ENCODE measurements at places on chromosomes 2 and 18.

DNA sequence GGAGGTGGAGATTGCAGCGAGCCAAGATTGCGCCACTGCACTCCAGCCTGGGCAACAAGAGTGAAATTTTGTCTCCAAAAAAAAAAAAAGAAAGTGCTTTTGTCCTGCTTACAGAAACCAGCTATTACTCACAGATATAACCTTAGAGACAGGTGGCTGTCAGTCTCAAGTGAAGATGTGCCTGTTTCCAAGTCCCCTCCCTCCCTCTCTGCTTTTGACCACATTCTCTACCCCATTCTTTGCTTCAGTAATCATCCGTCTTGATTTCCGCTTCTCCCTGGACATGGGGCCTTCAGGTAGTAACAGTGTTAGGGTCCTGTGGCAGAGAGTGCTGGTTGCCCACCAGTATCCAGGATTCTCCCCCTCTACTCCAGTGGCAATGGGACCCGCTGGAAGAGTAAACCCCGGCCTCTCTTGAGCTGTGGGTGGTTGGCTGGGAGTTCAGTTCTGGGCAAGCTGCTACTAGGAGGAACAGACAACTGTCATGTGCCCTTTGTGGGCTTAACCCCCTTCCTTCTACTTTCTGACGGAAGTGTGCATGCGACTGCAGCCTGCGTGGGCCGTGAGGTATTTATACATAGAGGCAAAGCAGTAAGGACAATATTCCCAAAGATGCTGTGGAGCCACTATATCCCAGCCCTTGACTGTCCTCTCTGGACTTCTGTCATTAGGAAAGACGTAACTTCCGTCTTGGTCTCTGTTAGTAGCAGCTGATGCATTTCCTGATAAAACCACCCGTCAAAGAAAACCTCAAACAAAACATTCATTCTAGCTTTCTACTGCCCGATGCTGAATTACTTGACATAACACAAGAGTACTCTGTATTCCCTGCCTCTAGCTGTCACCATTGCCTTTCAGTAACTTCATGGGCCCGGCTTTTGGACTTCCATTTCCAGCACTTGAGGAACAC lies 17.8 kb downstream of the PDCL3 start:
- no peak for DNase-seq

- DNase-seq = no peak
These were observed 110.8 kb upstream of the CDC42EP3 start for GRCh38 chr2:37782155-37782673.

DNA sequence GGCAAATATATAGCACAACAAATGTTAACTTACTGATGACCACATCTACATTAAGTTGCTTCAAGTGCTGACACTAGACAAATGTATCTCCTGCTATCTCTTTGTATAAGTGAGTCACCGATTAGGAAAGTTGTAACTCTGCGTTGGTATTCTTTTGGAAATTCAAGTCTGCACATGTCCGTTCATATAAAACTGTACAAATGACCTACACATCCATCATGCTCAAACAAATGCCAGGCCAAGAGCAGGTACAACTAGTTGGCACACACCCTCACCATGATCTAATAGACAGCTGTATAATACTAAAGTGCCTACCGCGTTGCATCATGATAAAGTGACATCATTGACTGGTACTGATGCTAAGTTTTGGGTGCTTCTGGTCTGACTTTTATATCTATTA lies 141.1 kb downstream of the RBMS1 start:
- no peak for DNase-seq

DNA sequence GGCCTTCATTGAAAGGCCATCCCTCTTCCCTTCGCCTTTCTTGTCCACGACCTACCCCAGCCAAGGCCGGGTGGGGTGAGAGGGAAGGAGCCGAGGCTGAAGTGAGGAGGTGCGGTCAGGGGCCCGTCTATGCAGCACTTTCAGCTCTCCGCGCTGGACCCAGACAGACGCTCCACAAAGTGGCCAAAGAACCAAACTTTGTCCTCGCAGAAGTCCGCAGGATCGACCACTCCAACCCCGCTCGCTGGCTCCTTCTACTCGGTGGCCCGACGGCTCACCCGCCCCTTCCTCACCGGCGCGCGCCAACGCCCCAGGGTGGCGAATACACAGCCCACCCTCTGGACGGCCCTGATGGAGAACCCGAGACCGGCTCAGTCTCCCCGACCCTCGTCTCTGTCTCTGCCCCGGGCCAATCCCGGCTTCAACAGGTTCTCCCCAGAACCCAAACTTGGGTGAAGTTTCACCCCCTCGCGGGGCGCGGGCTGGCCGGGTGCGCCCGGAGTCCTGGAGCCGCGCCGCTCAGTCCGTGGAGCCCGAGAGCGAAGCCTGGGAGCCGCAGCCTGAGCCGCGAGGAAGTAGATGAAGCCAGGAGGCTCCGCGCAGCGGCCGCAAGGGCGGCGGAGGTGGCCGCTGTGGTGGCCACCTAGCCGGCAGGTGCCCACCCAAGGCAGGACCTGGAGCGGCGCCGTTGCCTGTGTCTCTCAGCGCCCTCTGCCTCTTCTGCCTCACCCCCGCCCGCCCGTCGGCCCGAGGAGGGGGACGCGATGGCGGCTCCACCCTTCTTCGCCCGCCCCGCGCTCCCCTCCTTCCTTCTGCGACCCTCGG lies 26.7 kb upstream of the ALPP start:
- DNase-seq = no peak

DNA sequence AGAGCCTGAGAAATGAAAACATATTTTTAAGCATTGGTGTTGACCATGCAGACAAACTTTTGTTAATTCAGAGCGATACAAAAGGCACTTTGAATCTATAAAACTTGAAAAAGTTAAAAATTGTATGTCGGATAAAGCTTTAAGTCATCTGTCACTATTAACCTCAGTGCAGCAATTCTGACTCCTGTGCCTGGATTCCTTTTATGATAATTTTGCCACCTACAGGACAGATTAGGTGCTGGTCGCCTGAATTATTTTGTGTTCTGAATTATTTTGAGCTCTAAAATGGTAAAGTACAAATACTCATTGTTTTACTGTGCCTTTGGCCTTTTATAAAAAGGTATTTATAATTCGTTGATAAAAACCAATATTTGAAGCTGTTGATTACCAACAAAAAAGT lies 19.4 kb upstream of the RNF138 start:
- DNase-seq = no peak

- no peak for DNase-seq
These were observed 233.6 kb upstream of the HS6ST1 start for GRCh38 chr2:128552141-128552805.

- DNase-seq = no peak
These were observed 18.0 kb downstream of the ZC3H15 start for GRCh38 chr2:186503827-186504606.

GRCh38 chr2:59174536-59175243 lies 933.6 kb upstream of the FANCL start:
- DNase-seq = no peak

DNA sequence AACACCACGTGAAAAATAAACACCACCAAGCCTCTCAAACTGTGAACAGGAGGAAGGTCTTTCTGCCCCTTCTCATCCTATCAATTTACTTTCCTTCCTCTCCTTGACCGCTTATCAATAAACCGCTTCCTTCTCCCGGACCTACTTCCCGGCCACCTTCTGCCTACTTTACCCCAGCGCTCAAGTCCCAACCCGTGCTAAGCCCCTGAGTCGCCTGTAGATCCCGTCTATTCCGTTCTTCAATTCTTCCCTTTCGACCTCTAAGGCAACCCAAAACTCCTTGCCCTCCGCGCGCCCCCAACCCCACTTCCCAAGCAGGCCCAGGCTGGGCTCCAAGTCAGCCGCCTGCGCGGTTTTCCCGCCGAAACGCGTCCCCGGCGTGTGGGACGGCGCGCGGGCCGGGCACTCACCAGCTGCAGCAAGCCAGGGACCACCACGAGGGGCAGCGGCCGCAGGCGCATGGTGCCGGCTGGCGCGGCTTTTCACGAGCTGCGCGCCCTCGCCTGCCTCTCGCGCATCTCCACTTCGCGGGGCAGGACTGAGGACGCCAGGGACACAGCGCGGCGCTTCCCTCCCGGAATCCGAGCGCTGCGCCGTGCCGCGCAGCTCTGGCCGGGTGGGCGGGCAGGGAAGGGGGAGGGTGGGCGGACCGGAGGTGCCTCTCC lies at the start of gene NXPH2:
Gene NXPH2, minus strand, starts transcription at position 610 of the 665 bp plus-strand sequence. Its CDS starts 149 bp downstream, at position 461.
- DNase-seq = peak; percentile 41

DNA sequence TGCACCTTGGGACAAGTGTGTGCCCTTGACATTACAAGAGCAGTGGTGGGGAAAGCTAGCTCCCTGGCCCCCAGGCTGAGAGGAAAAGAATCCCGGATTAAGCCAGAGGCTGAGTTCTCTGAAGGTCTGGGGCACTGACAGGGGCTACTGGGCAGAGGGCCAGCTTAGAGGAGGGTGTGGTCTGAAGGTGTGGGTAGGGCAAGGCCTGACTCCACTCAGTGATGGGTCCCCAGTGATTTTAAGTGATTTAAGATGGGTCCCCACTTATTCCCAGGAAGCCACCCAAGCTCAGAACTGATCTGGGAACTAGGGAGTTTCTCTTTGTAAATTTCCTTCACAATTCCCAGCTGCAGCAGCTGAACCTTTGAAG lies 8.8 kb downstream of the TMEM37 start:
- DNase-seq = no peak

DNA sequence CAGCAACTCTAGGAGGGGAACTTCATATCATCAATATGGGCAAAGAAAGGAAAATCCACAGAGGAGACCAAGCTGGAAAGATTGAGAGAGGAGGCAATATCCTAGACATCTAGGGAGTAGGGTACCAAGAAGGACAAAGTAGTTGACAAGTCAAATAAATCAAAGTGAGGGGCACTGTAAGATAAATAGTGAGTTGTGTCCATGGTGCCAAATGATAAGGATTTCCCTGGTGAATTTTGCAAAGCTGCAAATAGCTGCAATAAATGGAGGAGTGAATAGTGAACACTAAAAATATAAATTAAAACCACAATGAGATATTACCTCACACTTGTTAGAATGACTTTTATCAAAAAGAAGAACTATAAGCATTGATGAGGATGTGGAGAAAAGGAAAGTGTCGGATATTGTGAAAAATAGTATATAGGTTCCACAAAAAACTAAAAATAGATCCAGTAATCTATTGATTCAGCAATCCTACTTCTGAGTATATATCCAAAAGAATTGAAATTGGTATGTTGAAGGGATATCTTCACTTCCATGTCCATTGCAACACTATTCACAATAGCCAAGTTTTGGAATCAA lies 258.2 kb upstream of the FN1 start:
- no peak for DNase-seq

- DNase-seq = no peak
These were observed 43.3 kb upstream of the LDLRAD4 start for GRCh38 chr18:13175266-13175665.

- no peak for DNase-seq
These were observed 39.3 kb downstream of the TSHZ1 start for GRCh38 chr18:75249672-75250470.

DNA sequence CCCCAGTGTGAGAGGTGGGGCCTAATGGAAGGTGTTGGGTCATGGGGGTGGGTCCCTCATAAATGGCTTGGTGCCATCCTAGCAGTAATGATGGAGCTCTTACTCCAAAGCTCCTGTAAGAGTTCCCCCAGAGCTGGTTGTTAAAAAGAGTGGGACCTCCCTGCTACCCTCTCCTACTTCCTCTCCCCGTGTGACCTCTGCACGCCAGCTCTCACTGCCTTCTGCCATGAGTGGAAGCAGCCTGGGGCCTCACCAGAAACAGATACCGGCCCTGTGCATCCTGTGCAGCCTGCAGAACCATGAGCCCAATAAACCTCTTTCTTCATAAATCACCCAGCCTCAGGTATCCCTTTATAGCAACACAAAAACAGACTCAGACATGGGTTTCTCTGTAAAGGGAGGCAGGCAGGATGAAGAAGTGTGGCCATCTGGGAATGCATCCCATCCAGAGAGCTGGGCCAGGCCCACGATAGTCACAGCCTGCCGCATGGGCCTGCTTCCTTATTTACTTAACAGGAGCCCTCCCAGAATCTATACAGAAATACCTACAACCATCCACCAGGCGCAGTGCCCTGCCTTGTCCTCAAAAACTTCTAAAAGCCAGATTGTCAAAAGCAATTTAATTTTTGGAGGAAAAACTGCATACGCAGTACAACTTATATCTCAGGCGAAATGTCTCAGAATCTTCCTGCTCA lies 7.5 kb downstream of the PRLH start:
- DNase-seq = no peak

- no peak for DNase-seq
These were observed 115.0 kb upstream of the LHCGR start for GRCh38 chr2:48870503-48870902.

DNA sequence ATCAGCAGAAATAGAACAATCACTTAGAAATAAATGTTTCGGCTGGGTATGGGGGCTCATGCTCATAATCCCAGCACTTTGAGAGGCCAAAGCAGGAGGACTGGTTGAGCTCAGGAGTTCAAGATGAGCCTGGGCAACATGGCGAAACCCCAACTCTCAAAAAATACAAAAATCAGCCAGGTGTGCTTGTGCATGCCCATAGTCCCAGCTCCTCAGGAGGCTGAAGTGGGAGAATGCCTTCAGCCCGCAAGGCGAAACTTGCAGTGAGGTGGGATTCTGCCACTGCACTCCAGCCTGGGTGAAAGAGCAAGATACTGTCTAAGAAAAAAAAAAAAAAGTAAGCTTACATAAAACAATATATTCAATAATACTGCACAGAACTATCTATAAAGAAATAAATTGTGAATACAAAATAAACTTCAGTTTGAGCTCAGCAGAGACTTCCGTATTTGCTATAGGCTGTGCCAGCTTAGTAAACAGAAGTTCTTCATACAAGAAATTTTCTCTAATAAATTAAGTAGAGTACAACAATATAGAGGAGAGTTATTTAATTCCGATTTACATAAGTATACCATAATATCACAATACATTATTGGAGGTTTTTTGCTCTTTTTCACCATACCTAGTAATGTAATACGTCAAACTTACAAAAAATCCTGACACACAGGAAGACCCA lies 43.6 kb downstream of the SRBD1 start:
- DNase-seq = no peak

DNA sequence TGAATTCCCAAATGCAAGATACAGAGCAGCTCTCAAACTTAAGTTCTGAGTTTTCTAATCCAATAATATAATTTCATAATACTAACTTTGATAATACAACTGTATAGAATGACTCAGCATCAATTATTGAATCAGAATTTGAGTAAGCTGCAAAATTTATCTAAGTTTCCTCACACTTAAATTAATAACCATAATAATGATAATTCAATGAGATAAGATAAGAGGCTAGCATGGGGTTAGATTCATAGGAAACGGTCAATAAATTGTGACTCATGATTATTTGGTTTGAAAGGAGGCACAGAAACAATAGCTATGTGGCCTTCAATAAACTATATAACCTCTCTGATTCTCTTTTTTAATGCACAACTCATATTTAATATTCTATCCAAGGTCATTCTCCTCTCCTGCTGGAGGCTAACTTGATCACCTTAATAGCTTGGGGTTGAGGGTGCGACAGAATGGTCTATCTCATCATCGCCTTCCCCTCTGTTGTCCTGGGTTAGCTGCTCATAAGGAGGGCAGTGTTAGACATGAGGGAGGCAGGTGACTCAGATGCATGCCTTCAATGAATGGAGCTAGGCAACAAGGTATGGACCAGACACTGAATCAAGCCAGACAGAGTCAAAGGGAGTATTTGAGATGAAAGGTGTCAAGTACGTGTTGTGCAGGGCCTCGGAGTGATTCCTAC lies 36.2 kb upstream of the BMP10 start:
- DNase-seq = no peak
